ENCODE measurements at places on chromosomes 1 and 21.

GRCh38 chr1:41361495-41362356 is 492 bp downstream of the FOXO6 start:
- DNase-seq = no peak

- no peak for DNase-seq
These were observed 83.5 kb upstream of the HIVEP3 start for GRCh38 chr1:42002220-42002619.

GRCh38 chr1:14946684-14947238 is 206.8 kb upstream of the TMEM51 start:
- DNase-seq = no peak

GRCh38 chr21:38596264-38597042 is 98.2 kb upstream of the ERG start:
- DNase-seq = no peak

- no peak for DNase-seq
These were observed 3.6 kb upstream of the SMIM1 start for GRCh38 chr1:3768811-3769390.

DNA sequence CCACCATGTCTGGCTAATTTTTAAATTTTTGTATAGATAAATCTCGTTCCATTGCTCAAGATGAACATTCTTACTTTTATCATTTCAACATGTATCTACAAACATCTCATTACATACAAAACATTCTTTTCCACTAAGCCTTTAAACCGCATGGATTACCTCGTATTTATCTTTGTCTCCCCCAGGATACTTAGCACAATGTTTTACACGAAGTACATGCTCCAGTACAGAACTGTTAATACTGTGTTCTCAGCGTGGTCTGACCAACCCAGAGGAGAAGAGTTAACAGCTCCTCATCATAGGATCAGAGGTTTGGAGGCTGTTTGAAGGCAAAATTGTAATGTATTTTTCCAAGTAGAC is 7.4 kb downstream of the PIK3C2B start:
- DNase-seq = no peak

DNA sequence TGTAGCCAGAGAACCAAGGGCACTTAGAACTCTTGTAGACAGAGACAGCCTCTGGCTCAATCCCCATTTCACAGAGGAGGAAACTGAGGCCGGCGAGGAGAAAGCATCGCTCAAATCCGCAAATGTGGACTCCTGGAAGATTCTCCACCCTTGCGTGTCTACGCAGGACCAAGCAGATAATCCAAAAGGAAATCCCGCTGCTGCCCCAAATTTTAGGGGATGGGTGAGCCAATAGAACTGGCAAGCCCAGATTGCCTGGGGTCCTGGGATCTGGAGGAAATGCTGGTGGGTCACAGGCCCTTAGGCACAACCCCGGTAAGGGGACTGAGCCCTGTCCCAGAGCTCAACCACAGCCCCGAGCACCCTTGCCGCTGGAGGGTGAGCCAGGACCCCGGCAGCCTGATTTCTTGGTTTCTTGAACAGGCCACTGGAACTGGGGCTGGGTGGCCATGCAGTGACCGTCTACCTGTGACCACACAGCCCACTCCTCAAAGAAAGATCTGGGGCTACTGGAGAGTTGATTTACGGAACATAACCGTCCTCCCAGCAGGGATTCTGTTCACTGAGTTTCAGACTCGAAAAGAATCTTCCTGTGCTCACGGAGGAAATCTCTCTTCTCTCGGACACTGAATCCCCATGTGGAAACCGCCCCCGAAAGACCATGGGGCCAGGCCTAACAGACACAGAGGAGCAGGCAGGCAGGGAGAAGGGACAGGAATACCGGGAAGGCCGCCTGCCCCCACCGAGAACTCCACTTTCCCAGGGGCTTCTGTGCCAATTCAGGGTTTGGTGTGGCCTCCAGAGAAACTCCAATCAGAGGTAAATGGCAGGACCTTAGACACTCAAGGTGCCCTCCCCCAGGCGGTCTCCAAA is 238.4 kb downstream of the NPHP4 start:
- DNase-seq = no peak

- no peak for DNase-seq
These were observed 165.8 kb upstream of the C1orf105 start for GRCh38 chr1:172254521-172255222.

DNA sequence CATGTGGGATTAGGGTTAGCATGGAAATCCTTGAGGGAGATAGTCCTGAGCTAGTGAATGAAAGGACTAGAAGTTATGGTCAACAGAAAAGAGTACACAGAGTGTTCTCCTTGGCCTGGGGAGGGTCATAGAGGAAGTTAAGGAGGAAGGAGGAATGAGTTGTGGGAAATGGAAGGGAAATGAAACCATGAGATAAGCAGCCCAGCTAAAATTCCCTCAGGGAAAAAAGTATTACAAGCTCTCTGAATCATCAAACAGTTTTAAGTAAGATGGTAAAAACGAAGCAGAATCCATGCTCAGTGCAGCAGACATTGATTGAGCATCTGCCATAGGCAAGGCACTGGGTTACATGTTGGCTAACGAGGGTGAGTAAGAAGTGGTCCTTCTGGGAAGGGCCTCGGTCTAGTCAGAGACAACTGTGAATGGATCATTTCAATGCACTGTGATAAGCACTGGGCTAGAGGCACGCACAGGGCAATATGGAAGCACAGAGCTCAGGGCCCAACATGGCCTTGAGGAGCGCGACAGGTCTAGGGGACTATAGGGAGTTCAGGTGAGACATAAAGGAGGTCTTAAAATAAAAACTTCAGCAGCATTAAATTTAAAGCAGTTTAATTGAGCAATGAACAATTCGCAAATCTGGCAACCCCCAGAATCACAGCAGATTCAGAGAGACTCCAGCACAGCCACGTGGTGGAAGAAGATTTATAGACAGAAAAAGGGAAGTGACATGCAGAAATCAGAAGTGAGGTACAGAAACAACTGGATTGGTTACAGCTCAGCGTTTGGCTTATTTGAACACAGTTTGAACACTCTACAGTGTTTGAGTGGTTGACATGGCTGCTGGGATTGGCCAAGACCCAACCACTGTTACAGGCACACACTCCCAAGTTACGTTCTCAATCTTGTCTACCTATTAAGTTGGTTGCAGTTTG is 219.5 kb downstream of the HLX start:
- DNase-seq = no peak

GRCh38 chr1:161182214-161182613 is 4.9 kb upstream of the B4GALT3 start:
- no peak for DNase-seq

GRCh38 chr1:95278173-95279006 is 44.4 kb downstream of the RWDD3 start:
- DNase-seq = no peak

DNA sequence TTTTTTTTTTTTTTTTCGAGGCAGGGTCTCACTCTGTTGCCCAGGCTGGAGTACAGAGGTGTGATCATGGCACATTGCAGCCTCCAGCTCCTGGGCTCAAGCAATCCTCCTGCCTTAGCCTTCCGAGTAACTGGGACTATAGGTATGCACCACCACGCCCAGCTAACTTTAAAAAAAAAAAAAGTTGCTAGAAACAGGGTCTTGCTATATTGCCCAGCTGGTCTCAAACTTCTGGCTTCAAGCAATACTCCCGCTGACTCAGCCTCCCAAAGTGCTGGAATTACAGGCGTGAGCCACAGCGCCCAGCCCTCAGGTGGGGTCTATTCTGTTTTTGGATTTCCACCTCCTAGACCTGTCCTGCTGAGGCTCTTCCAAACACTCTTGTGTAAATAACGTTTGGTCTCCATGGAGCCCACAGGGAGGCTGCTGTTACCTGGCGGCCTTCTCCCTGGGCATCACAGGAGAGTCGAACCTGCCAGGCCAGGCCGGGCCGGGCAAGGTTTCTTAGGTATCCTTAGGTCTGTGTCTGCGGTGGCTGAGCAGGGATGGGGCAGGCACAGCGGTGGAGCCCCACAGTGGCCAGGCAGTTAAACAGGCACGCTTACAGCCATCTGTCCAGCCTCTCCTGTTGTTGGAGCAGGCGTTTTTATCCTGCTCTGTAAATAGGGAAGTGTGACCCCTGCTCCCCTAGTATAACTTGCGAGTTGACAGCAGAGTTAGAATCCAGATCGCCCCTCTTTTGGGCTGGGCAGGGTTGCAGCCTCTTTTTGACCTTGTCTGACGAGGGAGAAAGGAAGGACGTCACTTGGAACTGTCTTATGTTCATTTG is 18.8 kb downstream of the PLEKHM2 start:
- DNase-seq = no peak

GRCh38 chr1:203506858-203507626 is 13.1 kb downstream of the OPTC start:
- DNase-seq = no peak

- DNase-seq = no peak
These were observed 82.1 kb downstream of the ROR1 start for GRCh38 chr1:63855942-63856341.

GRCh38 chr1:239675735-239676134 is 289.4 kb downstream of the CHRM3 start:
- DNase-seq = no peak

- DNase-seq = no peak
These were observed 483.9 kb downstream of the DISC1 start for GRCh38 chr1:232110281-232111090.

DNA sequence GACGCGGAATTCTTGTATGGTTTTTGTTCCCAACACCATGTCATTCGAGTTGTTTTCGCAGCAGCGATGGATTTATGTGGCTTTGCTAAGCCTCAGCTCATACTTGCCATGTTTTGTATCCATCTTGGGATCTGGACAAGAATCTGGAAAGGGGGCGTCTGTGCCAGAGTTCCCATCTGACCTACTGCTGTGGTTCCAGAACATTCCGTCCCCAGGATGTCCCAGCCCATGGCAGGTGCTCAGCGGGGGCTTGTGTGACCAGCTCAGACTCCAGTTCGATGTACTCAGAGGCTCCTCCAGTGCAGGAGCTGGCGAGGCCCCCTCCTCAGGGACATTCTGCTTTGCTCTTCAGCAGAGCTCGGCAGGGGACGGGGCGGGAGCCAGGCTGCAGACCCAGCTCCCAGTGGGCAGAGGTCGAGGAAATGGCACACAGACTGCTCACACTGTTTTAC is 24.0 kb upstream of the ADARB1 start:
- peak; percentile 65 for DNase-seq

DNA sequence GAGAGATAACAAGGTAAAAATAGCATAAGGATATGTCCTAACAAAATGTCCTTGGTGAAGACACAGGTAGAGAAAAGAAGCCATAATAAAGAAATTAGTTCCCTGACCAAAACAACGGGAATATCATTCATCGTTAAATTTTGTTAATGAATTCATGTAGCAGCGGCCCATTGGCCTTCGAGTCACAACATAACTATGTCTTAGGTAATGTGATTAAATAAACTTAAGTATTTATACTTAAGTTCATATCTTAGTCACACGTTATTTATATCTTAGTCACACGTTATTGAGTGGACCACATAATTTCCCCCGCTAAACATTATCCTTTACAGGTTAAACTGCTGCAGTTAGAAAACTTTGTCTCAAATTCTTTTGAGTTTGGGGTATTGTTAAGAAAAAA is 1.2 kb downstream of the NEXN start:
- DNase-seq = no peak
